ENCODE measurements at places on chromosomes 3 and 15.
A peak's percentile ranks its signal among the peaks of the same experiment; 100 is the strongest.

GRCh38 chr3:119469418-119470189, 841 bp downstream of the POGLUT1 start:
- peak; percentile 54 for DNase-seq

DNA sequence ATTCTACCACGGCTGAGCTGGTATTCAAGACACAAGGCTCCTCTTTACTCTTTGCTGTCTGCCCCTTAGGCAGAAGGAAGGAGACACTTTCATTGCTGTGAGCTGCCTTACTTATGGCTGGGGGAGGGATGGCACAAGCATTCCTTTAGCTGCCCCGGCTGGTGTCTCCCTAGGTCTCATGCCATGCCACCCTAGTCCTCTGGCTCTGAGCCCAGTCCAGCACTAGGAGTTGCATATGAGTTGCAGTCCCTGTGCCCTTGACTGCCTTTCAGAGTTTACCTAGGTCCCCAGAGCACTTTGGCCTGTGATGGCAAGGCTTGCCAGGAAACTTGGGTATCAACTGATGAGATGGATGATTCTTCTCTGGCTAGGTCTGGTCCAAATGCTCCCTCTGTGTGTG, 296.4 kb downstream of the RBMS3 start:
- no peak for DNase-seq

DNA sequence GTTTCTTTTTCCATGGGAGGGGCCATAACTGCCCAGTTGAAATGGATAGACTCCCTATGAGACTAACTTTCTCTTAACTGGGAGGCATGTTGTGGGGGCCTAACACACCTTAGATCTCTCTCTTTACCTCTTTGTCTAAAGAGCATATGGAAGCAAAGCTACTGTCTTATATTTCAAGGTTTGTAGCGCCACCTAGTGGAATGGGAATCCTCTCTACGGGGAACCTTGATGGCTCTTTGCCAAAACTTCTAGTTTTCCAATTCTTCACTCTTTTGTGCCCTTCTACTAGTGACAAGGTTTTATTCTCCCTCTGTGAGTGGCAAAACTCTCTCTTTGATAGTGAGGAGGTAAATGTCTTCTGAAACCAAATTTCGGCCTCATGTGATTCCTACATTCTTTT, 1030.4 kb upstream of the CADM2 start:
- DNase-seq = no peak

DNA sequence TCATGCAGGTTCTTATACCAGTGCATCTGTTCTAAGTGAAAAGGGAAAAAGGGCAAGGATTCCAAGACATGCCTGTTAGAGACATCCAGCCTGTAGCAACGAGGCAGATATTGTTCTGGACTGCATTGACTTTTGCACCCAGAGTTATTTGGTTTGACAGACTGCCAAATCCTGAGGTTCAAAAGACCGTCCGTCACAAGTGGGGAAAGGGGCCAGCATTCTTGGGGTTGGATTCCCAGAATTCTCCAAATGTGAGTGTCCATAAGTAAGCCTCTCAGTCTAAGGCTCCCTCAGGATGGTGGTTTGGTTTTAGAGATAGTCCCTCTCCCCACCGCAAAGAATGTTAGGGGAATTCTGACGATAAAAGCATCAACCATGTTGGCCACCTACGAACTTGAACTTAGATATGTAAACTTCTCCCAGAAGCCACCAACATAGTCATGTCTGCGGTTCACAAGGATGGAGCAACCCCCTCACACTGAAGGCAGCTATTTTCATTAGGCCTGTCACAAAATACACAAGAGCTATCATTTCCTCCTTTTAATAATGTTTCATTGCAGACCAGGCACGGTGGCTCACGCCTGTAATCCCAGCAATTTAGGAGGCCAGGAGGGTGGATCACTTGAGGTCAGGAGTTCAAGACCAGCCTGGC, 13.6 kb upstream of the LACTB start:
- peak; percentile 100 for DNase-seq

- no peak for DNase-seq
Observed at GRCh38 chr3:66477856-66478255, 23.0 kb downstream of the LRIG1 start.

DNA sequence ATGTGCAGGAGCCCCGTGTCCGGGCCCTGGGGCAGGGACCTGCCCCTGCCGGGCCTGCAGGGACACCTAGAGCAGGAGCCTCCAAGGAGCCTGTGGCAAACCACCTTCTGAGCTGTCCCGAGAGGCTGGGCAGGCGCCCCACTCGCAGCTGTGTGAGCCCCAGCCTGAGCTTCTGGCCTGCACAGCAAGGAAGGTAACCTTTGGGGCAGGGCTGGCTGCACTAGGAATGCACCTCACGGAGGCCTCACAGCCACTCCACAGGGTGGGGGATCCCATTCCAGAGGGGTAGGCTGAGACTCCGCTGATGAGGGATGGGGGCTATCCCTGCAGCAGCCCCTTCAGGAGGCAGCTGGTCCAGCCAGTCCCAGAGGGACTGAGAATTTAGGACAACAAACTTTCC, 68.1 kb downstream of the DNAJB8 start:
- no peak for DNase-seq

DNA sequence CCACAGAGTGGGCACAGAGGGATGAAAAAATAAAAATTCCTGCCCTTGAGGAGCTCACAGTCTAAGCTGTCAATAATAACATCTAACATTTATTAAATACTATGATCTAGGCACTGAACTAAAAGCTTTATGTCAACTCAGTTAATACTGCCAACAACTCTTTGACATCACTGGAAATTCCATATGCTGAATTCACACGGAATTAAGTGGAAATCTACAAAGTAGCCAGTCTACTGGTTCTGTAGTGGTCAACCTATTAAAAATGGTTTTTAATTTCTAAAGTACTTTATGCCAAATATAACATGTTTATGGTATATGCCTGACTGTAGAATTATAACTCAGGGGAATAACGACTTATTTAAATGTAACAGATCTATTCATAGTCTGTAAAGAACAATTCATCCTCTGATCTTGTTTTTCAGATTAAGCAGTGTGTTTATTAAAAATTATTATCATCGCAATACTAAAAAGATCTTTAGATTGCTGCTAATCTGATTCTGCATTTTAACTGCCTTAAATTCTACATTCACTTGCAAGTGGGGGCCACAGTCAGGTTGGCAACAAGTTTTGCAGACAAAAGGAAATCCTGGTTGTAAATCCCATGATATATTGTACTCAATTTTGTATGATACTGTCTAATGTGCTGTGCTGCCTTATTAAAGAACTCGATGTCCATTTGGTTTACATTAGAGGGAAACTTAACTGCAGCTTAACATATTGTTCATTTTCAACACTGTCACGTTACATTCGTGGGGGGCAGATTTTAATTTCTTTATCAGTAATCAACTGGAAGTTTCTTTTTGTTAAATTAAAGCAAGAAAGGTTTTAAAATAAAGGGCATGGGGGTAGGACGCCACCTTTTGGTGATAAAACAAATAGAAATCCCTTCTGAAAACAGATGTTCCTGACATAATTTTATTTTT, 2.6 kb upstream of the FOXP1 start:
- DNase-seq = peak; percentile 70

GRCh38 chr15:27479296-27480140, 508.5 kb downstream of the GABRG3 start:
- DNase-seq = no peak

- no peak for DNase-seq
Observed at GRCh38 chr15:78195735-78196201, 38.6 kb downstream of the ACSBG1 start.

GRCh38 chr3:124202754-124203153, 210.8 kb upstream of the ROPN1 start:
- peak; percentile 37 for DNase-seq

GRCh38 chr3:117927825-117928224, 1106.8 kb downstream of the IGSF11 start:
- no peak for DNase-seq

- DNase-seq = no peak
Observed at GRCh38 chr3:141103503-141103902, 52.4 kb downstream of the SPSB4 start.

- DNase-seq = no peak
Observed at GRCh38 chr3:30695302-30696061, 89.1 kb downstream of the TGFBR2 start.

DNA sequence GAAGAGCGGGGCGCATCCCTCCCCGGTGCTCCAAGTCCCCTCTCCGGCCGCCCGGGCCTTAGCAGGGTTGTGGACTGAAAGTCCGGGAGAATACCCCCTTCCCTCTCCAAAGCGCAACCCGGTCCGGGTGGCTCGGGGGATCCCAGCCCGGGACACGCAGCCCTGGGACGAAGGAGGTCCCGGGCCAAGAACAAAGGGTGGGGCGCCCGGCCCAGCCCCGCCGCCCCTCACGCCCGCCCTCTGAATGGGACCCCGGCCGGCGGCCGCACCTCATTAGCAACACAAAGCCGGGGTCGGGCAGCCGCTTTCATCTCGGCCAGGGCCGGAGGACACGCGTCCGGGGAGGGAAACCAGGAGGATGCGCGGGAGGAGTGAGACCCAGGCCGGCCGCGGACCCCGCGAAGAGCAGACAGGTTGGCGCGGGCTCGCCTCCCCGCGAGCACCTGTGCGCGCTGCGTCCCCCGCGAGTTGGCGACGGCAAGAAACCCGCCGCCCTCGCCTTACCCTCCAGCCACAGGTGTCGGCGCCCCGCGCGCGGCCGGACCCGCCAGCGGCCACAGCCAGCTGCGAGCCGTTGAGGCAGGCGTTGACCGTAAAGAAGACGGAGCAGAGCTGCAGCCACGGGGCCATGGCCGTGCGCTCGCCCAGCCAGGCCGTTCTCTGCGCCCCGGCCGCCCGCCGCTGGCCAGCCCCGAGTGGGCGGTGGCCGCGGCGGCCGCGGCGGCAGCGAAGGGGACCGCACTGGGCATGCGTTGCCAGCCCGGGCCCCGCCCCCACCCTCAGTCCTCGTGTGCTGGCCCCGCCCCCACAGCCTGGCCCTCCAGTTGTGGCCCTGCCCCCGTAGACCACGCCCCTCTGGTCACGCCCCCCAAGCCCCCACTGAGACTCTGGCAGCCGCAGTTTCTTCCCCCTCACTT, at the start of gene IL17RD:
IL17RD (minus strand) TSS at position 697 of the 917 bp plus-strand sequence; CDS start at position 630, 67 bp downstream.
- DNase-seq = peak; percentile 74

Data from cardiac fibroblast (primary cell).